ENCODE measurements at places on chromosomes 5 and 9.

DNA sequence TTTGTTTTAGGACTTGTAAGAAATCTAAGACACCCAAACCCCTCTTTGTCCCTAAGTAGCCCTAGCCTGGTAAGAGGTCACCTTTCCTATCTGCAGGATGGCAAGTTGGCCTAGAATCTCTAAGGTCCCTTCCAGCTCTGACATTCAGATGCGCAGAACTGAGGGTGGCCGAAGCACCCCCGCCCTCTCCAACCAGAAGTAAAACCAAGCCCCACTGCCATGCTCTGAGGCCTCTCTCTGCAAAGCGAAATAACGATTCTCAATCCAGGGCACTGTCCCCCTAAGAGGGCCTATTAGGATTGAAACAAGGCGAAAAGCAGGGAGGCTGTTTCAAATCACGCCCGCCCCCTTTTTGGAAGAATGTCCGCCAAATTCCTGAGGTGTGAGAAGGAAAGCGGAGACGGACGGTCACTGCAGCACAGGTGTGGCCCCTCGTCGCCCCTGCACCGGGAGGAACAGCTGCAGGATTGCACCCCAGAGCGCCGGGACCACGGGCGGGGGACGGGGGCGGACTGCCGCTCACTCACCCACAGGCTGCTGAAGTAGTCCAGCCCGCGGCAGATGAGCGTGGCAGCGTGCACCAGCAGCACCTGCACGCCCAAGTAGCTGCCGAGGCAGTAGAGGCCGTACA is 824 bp downstream of the TMEM245 start:
- DNase-seq: no peak

DNA sequence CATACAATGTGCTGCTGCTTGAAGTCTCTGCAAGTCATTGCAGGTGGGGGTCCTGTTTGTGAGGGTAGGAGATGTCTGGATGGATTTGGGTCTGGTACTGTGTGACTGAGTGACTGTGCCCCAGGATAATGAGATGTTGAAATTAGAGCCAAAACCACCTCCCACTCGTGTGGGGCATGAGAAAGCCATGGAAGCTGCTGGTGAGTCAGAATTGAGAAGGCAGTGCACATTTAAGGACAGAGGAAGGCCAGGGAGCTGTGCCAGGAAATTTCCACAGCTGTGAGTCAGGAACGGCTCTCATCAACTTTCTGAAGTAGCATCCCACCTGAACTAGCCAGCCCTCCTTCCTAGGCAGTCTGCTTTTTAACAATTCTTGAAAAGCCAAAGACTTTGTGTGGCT is 229.8 kb downstream of the DRD1 start:
- no peak for DNase-seq

DNA sequence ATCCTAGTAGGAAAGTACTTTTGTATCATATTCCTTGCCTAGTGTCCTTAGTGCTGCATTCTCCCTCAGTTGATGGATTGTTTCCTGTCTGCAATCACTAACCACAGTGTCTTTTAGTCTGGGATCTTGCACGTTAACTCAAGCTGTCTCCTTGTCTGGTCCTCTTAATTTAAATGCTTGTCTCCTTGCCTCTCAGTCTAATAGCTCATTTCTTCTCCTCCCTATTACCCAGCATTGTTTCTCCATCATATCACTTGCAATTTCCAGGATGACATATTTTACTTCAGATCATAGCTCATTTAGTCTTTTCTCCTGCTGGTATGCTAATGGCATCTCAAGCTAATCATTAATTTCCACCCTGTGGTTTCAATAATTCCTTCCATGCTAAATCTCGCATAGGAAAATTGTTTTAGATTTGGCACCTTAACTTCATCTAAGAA is 2052.0 kb upstream of the C9orf72 start:
- no peak for DNase-seq

GRCh38 chr9:127796852-127797370 is 5.8 kb upstream of the FPGS start:
- no peak for DNase-seq

DNA sequence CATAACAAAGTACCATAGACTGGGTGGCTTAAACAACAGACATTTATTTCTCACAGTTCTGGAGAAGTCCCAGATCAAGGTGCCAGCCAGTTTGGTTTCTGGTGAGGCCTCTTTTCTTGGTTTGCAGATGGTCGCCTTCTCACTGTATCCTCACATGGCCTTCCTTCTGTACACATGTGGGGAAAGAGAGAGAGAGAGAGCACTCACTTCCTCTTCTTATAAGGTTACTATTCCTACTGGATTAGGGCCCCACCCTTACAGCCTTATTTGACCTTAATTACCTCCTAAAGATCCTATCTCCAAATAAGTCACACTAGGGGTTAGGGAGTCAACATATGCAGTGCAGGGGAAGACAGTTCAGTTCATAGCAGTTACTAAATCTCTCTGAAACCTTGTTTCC is 205.6 kb upstream of the GDNF start:
- no peak for DNase-seq

GRCh38 chr9:129567842-129568559 is 52.9 kb downstream of the C9orf50 start:
- no peak for DNase-seq

DNA sequence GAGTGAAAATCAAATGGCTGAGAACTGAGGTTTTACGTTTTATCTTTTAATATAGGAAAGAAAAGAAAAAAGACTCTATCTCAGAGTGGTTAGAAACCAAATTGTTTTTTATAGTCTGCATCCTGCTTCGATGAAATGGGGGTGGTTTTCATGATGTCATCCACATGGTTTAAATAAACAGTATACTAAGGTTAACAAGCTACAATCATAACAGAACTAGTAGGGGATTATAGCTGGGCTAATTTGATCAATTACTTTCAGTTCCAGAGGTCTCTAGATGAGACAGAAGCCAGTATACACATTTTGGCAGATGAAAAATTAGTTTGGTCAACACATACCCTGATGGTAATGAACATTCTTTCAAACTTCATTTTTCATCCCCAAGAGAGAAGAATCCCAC is 106.3 kb upstream of the SNX2 start:
- DNase-seq: no peak

DNA sequence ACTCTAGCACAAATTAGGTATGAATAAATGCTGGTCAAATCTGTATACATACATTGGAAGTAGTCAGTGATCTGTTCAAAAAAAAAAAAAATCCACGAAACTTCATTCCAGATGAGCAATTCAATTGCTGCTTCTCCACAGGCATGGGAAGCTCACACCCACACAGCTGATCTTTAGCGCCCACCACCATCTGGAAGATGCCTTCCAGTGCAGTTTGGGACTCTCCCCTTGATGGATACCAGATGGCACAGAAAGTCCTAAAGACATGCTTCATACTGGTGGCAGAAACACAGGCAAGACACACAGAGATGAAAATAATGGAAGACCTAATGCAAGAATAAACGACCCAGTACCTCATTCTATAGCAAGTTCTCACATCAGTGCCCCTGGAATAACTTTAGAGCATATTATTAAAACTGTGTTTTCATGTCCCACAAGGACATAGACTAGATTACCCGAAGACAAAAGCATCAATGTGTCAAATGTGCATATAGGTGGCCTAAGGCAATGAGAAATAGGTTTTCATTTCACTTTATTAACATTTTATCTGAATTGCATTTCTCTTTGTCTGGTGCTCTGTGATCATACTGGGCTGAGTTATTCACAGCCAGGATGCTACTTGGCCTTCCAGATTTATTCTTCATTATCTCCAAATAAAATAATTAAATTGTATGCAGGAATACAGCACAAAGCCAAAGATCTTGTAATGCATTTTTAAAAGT is 135.4 kb upstream of the TAS2R1 start:
- DNase-seq: no peak

DNA sequence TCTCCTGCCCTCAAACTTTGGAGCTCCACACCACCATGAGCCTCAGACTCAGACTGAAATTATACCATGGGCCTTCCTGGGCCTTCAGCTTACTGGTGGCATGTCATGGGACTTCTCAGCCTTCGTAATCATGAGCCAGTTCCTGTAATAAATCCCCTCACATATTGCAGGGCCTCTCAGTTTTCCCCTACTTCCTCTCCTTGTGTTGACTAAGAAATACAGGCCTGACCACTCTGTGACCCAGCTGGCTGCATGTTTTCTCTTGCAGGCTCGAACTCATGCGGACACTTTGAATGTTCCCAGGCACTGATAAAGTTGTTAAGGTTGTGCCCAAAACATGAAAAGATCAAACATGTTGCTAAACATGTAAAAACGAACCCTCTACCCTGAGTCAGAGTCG is 26.2 kb upstream of the SHC3 start:
- no peak for DNase-seq

DNA sequence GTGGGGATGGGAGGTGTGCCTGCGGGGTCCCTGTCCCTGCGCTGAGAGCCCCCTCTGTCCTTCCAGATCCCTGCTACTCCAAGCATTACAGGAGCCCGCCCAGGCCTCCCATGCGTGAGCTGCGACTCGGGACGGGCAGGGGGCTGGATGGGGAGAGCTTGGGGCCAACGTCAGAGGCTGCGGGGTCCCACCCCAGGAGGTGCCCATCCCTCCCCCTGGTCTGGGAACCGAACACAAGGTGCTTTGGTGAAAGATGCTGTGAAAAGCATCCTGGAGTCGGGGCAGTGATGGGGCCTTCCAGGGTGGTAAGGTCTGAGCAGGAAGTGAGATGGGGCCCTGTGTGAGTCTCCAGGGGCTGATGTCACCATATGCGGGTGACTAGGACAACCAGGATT is 2.7 kb downstream of the LCN9 start:
- no peak for DNase-seq

DNA sequence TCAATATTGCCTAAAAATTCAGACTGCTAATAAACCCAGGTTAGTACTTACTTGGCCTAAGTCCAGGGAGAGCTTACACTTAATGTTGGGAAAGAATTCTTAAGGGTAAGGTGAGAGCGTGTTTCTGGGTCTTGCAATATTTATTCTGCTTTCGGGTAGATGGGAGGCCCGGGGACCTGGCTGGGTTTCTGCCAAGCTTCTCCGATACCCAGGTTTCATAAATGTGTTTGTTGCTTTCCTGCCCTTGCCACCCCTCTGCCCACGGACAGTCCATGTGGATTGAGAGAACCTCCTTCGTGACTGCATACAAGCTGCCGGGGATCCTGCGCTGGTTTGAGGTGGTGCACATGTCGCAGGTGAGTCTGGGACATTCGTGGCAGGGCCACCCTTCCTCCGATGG is 48.4 kb upstream of the FOXI1 start:
- no peak for DNase-seq

- DNase-seq: peak; percentile 81
Observed at GRCh38 chr9:27572566-27572917, 739 bp downstream of the C9orf72 start.

- no peak for DNase-seq
Observed at GRCh38 chr5:112349371-112349770, 69.7 kb downstream of the EPB41L4A start.

DNA sequence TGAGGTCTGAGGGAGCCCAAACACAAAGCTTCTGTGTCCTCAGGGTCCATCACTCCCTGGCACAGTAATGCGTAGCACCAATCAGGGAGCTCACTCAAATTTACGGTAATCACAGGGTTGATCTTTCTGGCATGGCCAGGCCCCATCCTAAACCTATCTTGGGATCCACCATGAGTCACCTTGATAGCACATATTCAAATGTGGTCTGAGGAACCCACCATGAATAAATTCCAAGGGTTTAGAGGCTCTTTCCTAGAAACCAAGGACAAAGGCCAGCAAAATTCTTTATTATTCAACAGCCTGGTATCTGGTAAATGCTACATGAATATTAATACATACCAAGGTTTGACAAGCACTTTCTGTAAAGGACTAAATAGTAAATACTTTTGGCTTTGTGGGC is 254.5 kb downstream of the TLR4 start:
- DNase-seq: no peak

DNA sequence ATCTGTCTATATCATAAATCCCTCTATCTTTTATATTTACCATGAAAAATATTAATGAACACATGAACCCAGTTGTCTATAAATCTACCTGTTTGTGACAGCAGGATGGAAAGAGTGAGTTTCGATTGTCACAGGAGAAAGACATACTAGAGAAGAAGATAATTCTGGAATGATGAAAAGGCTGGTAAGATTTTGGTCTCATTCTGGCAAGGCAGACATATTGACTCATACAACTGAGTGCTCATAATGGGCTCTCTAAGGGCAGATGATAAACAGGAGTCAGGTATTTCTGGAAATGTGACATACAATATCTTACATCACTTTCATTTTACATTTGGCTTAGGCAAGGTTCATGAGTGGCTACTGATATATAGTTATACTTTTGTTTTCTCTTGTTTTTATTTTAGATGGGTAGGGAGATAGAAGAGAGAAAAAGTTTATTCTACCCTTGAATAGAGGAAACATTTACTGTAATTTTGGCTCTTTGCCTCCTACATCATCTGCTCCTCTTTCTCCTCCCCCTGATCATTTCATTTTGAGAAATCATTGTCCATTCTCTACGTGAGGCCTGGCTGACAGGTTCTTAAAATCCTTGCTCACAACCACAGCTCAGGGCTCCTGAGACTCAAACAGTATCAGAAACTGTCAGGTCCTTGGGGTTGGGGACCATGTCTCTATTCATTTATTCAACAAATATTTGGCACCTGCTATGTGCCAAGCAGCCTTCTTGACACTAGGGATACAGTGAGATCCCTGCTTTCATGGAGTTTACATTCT is 14.4 kb downstream of the ELOVL7 start:
- DNase-seq: no peak

- no peak for DNase-seq
Observed at GRCh38 chr9:114017741-114018715, 60.1 kb downstream of the AMBP start.

DNA sequence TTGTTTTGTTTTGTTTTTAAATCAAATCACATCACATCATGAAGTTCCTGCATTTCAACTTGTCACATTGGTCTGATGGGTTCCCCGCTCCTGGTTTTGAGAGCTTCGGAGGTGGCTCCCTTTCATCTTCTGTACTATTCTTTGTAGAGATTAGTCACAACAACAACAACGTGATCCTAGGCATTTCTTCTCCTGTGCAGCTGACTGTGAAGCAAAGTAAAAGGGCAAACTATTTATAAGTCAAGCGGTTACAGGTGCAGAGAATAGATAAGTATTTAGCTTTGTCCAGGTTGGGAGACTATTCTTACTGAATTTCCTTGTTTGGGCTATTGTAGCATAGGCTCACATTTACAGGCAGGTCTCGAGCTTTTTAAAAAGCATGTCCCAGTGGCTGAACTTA is 197.7 kb upstream of the CDKN2B start:
- DNase-seq: no peak

GRCh38 chr9:128059365-128059983 is 7.6 kb downstream of the NAIF1 start:
- DNase-seq: no peak

DNA sequence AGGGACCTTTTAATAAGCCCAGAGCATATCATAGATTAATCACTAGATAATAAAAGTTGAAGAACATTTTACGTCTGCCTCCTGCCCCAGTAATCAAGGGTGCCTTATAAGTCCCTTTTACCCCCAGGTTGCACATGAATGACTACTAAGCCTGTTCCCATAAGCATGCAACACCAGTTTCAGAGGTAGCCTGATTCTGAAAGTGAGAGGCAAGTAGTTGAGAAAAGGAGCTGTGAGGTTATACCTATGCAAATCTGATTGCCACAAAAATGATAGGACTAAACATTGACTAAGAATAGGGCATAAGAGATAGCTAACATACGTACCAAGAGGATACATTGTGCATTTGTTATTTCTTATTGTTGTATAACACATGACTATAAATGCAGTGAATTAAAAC is 681.9 kb downstream of the ISL1 start:
- DNase-seq: no peak

- DNase-seq: no peak
Observed at GRCh38 chr9:136443087-136443486, 3.4 kb upstream of the INPP5E start.
